ENCODE measurements at places on chromosomes 16 and 17.

GRCh38 chr17:41734139-41734948 is at the start of gene HAP1:
Gene HAP1, minus strand, starts transcription at chr17:41734643. Its CDS starts 9 bp downstream, at chr17:41734634.
- no peak for DNase-seq

DNA sequence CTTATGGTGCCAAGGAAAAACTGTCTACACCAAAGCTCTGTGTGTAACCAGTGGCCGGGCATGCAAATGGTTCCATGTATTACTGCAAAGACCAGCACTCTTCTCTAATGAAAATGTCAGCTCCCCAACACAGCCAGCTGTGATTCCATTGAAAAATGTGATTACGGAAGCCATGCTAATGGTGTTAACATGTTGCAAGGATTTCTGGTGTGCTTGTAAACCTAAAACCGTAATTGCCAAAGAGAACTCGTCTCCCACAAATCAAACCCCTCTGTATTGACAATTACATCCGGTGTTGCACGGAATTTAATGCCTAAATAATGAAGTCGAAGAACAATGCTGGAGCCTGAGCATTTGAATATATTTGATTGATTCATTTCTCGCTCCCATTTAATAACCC is 351.7 kb downstream of the NPIPA8 start:
- no peak for DNase-seq

- DNase-seq: no peak
Observed at GRCh38 chr17:16920628-16921020, 51.3 kb downstream of the TNFRSF13B start.

GRCh38 chr16:6835941-6836340 is 496.7 kb upstream of the RBFOX1 start:
- DNase-seq: no peak

- no peak for DNase-seq
Observed at GRCh38 chr16:30949650-30950515, 1.0 kb downstream of the ORAI3 start.

DNA sequence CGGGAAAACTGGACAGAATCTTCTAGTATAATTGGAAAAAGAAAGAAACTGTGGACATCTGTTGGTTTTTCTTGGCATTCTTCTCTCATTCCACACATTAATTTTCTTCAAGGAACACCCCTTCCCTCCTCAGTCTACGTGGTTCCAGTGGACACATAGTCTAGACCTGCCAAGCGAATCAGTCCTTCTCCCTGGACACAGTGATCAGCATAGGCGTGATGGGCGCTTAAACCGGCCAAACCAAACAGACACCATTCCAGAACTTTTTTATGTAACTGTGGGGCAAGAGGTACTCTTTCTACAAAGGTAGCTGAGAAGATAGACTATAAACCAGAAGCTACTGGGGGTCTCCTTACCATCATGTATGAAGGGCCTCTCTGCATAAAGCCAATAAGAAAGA is 121.8 kb upstream of the COX10 start:
- no peak for DNase-seq

- DNase-seq: no peak
Observed at GRCh38 chr17:3037259-3037658, 26.1 kb downstream of the OR1D5 start.

GRCh38 chr17:27323538-27324215 is 29.8 kb downstream of the WSB1 start:
- no peak for DNase-seq

DNA sequence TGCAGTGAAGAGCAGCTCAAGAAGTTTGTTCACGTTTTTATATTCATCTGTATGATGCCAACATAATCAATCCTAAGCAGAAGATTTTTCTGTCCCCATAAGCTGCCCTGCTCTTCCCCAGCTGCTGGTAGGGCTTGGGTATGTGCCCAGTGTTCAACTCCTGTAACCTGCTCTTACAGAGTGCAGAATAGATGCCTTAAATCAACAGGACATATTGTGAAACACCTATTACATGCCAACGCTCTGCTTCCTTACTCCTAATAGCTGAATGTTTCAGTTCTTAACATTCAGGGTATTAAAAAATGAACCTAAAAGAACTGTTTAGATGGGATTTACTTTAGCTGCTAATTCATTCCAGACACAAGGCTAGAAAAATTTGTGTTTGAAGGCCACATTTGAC is 190.9 kb downstream of the HS3ST3A1 start:
- no peak for DNase-seq

DNA sequence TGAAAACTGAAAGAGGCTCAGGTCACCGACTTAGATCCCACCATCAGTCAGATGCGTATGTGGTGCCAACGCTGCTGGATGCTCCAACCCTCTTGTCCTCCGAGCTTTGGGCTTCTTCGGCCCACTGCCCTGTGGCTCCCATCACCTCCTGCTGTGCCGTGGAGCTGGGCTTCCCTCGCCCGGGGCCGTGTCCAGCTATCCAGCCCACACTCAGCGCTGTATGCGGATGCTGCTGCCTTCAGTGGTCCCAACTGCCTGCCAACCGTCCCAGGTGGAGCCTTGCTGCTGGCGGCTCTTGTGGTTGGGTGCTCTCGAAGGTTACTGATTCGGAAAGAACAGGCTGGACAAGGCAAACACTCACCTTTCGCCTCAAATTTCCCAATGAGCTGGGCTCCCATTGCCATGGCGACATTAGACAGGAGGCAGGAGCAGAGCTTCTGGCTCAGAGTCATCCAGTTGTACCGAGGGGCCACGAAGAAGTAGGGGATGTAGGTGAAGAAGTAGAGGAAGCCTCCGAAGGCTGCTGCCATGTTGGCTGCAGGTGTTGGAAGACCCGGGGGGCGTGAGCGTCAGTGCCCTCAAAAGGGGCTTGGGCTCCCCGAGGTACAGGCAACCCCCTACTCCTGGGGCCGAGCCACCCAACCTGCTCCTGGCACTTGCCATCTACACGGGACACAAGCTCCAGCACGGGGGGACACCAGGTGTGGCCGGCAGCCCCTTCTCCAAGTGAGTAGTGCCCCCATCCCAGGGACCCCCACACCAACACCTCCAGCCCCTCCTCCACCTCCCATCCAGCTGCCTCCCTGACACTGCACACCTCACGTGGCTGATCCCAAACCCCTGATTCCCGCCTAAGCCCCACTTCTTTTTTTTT is 32.2 kb downstream of the ABCA3 start:
- no peak for DNase-seq

- no peak for DNase-seq
Observed at GRCh38 chr17:37710344-37710886, 34.4 kb downstream of the HNF1B start.

DNA sequence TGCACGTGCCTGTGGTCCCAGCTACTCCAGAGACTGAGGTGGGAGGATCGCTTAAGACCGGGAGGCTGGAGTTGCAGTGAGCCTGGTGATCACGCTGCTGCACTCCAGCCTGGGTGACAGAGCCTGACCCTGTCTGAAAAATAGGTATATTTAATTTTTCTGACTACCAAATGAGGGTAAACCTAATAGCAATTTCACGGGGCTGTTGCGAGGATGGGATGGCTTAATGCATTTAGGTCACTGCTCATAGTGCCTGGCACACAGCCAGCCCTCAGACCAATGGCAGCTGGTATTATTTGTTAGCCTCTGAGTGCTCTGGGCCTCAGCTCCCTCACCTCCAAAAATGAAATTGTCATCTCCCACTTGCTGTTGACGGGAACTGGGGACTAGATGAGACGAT is 5.9 kb upstream of the CDIP1 start:
- DNase-seq: no peak

DNA sequence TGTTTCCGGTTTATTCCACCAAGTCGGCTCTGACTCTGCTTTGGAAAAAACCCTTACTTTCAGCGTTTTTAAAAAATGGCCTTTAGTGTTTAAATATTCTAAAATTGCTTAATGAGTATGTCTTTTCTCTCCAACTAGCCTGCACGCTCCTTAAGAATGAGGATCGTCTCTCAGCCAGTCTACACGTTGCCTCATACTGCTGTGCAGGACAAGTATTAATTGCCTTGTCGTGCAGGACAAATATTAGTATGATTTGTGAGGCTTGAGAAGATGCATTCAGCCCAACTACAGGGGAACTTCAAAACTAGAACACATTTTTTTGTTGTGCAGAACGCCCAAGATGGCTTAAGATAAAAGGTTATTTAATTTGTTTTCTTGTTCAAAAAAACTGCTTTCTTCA is 61.2 kb downstream of the MARCHF10 start:
- no peak for DNase-seq

- no peak for DNase-seq
Observed at GRCh38 chr16:75770051-75770450, 43.8 kb upstream of the CPHXL start.

DNA sequence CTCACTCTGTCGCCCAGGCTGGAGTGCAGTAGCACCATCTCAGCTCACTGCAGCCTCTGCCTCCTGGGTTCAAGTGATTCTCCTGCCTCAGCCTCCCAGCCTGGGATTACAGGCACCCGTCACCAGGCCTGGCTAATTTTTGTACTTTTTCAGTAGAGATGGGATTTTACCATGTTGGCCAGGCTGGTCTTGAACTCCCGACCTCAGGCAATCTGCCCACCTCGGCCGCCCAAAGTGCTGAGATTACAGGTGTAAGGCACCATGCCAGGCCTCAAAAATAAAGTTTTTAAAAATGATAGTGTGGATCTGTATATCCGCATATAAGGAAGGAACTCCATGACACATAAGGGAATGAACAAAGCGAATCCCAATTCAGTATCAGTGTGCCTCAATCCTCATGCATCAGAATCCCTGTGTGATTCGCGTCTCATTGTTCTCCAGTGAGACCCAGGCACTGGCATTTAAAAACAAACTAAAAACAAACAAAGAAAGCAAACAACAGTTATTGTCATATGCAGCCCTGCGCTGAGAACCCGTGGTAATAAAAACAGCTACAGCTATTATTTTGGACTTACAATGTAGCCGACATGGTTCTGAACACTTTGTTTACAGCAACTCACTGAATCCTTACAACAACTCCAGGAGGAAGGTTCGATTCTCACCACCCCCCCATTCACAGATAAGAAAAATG is 54.1 kb upstream of the CREBBP start:
- DNase-seq: no peak

GRCh38 chr16:64808474-64808873 is 313.4 kb downstream of the CDH11 start:
- DNase-seq: no peak

- DNase-seq: no peak
Observed at GRCh38 chr17:79814127-79814973, 17.5 kb upstream of the CBX8 start.

DNA sequence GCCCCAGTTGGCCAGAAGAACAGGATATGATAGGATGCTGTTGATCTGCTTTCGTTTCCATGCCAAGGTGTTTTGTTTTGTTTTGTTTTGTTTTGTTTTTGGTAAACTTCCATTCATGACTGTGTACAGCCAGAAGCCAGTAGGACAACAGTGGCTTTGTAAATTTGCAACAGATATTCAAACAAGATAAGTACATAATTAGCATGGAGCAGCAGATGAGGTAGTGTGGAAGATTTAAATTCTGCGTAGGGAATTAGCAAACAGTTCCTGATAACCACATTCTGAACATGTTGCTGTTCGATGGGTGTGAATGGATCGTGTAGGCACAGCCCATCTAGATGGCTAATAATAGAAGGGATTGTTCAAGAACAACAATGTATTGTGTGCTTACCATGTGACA is 1080.1 kb upstream of the RBFOX1 start:
- no peak for DNase-seq

DNA sequence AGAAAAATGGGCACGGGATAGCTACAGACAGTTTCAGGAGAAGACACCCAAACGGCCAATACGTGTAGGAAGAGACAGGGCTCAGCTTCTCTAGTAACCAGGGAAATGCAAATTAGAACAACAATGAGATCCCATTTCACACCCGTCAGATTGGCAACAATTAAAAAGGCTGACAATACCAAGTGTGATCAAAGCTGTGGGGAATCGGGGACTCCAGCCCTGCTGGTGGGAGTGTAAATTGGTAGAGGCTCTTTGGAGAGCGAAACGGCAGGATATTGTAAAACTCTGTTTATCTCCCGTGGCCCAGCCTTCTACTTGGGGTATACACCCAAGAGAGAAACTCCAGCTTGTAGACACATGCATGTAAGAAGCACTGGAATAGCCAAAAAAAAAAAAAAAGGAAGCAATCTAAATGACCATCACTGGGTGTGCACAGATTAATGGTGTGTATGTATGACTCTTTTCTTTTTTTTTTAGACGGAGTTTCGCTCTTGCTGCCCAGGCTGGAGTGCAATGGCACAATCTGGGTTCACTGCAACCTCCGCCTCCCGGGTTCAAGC is 27.5 kb downstream of the MYBBP1A start:
- no peak for DNase-seq

GRCh38 chr17:69716556-69716955 is 302.1 kb downstream of the MAP2K6 start:
- no peak for DNase-seq

- peak; percentile 50 for DNase-seq
Observed at GRCh38 chr17:50867363-50868139, 1.4 kb upstream of the TOB1 start.

GRCh38 chr17:38893607-38894006 is 23.7 kb downstream of the LASP1 start:
- no peak for DNase-seq

GRCh38 chr16:53053967-53054669 is 673 bp upstream of the CHD9 start:
- peak; percentile 6 for DNase-seq

GRCh38 chr17:62701706-62702085 is 74.2 kb downstream of the MRC2 start:
- DNase-seq: no peak

DNA sequence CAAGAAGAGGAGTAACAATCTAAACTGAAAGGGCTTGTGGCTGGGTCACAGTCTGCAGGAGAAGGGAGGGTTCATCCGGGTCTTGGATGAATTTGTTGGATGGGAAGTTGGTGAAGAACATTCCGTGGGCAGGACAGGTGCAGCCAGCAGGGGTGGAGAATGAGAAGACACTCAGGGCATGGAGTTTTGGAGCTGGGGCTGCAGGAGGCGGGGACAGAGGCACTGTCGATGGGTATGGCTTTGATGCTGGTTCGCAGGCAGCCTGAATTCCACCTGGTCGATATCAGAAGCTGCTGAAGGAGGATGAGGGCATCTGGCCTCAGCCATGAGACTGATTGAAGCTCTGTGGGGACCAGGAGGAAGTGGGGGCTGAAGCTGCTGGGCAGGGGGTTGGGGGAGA is 36.1 kb upstream of the CBFA2T3 start:
- DNase-seq: no peak

DNA sequence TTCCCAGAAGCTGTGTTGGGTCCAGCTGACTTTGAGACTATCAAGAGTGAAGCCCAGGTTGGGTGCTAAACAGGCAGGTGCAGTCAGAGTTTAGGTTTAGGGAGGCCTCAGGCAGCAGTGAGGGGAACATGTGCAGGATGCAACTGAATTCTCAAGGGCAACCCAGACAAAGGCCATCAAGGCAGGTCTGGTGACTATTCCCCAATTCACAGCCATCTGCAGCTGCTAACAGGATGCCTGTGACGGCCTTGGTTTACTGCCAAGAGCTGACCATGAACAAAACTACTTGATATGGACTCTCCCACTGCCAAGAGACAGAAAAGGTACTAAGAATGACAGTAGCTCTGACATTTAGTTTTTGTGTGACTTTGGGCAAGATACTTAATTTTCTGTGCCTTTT is 45.2 kb upstream of the BCAR1 start:
- no peak for DNase-seq

- DNase-seq: no peak
Observed at GRCh38 chr16:782766-783403, 5.3 kb downstream of the RPUSD1 start.
